ENCODE measurements at places on chromosomes 12 and 14. TPM values are rescaled to one million over a fixed set of nuclear protein-coding genes. Genes with fewer than 3 reads are reported as not detected.

DNA sequence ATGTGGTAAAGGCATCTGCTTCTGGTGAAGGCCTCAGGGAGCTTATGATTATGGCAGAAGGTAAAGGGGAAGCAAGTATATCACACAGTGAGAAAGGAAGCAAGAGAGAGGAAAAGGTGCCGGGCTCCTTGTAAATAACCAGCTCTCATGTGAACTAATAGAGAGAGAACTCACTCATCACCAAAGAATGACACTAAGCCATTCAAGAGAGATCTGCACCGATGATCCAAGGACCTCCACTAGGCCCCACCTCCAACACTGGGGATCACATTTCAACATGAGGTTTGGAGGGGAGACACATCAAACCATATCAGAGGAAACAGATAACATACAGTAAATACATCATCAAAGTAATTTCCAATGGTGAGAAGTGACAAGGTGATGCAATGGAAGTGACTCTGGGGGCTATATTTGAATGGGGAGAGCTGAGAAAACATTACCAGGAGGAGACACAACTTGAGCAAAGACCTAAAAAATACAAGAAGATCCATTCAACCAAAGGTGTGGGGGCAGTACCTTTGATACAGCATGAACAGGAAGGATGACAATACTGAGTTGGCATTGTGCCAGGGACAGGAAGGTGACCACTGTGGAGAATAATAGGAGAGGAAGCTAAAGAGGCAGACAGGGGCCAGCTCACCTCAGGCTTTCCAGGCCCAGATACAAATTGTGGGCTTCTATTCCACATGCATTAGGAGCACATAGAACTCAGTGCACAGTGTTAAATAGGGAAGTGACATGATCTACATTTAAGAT, 134.4 kb upstream of the GRIP1 start:
- no peak overlapping the region for H3K4me3 ChIP-seq
- no peak overlapping the region for H3K27ac ChIP-seq
- no peaks in the 10 kb centered on the region for H3K36me3 ChIP-seq
- no peak for DNase-seq
- no peaks in the 10 kb centered on the region for H3K4me1 ChIP-seq

GRCh38 chr14:72464226-72464625, 429.7 kb downstream of the DPF3 start:
- no peak overlapping the region for H3K4me3 ChIP-seq
- no peaks in the 10 kb centered on the region for H3K27me3 ChIP-seq
- no peak for DNase-seq
- H3K4me1 ChIP-seq, result no peaks in the 10 kb centered on the region
- H3K36me3 ChIP-seq, result no peaks in the 10 kb centered on the region
- no peak overlapping the region for H3K27ac ChIP-seq

- no peak for DNase-seq
- no peaks in the 10 kb centered on the region for H3K27me3 ChIP-seq
- H3K4me3 ChIP-seq, result no peak overlapping the region
- H3K36me3 ChIP-seq, result no peaks in the 10 kb centered on the region
- no peak overlapping the region for H3K27ac ChIP-seq
These were observed 7.9 kb upstream of the PLEKHG6 start for GRCh38 chr12:6302621-6303020.

DNA sequence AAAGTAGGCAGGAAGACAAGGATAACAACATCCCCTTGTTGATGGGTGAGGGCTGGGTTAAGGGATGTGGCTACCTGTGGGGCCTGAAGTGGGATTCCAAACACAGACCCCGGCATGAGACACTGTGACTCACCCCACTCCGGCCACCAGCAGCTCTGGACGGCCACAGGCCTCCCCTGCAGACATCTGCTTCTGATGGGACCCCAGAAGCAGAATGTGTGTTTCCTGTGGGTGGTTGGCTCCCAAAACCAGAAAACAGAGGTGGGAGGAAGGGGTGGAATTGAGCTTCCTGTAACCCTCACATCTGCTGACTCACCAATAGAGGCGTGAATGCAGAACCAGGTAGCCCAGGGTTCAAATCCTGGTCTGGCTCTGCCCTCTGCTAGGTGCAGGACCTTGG, 216.6 kb upstream of the PWP1 start:
- DNase-seq, result no peak
- H3K4me3 ChIP-seq, result no peak overlapping the region
- H3K27me3 ChIP-seq, result no peaks in the 10 kb centered on the region
- H3K27ac ChIP-seq, result no peak overlapping the region
- H3K36me3 ChIP-seq, result no peaks in the 10 kb centered on the region

Gene ADAMTS20
- total RNA-seq, result not detected

Gene RNASE7
- not detected for total RNA-seq

DNA sequence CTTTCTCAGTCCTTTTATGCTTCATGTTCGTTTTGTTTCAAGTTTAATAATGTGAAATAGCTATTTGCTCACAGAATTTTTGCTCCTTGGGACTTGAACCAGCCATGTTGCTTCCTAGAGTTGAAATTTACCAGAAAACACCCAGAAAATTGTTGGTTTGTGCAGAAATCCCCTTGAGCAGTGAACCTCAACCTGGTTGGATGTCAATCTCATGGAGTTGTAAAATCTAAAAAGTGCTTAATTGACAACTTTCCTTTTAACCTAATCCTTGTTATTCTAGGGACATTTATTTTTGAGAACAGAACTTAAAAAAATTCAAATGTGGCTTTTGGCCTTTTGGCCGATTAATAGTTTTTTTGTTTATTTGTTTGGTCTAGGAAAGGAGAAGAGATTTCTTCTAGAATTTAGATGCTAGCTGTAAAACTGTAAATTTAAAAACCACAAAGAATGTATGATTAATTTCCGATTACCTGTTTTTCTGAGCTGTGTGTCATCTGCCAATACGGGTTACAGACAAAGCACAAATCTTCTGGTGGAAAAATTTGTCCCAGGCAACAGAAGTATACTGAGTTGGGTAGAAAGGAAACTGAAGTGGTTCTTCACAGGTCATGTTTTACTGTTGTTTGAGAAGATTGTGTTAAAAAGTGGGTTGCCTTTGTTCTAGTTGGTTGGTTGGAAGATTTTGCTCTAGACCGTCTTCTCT, 154.4 kb downstream of the FUT8 start:
- peaks cover 3% of the 10 kb centered on the region for H3K36me3 ChIP-seq
- peak overlapping the region; percentile 70 for H3K27ac ChIP-seq
- H3K27me3 ChIP-seq, result no peaks in the 10 kb centered on the region
- H3K4me1 ChIP-seq, result 0 out of 2 replicates have a peak, but pooled peaks cover 6% of the 10 kb centered on the region
- DNase-seq, result peak; percentile 33
- peak overlapping the region; percentile 23 for H3K4me3 ChIP-seq

Gene ZNF641
- 8.1 TPM for total RNA-seq

GRCh38 chr14:92607702-92608429, 94.3 kb downstream of the RIN3 start:
- H3K27me3 ChIP-seq, result no peaks in the 10 kb centered on the region
- no peaks in the 10 kb centered on the region for H3K36me3 ChIP-seq
- DNase-seq, result no peak
- no peak overlapping the region for H3K27ac ChIP-seq

GRCh38 chr12:131106349-131106941, 152.7 kb downstream of the ADGRD1 start:
- H3K4me3 ChIP-seq, result no peak overlapping the region
- no peaks in the 10 kb centered on the region for H3K36me3 ChIP-seq
- H3K27me3 ChIP-seq, result no peaks in the 10 kb centered on the region
- DNase-seq, result no peak
- no peak overlapping the region for H3K27ac ChIP-seq

Gene NANOG
- 0.51 TPM for total RNA-seq

- DNase-seq, result no peak
- H3K27me3 ChIP-seq, result no peaks in the 10 kb centered on the region
- no peak overlapping the region for H3K27ac ChIP-seq
- no peaks in the 10 kb centered on the region for H3K36me3 ChIP-seq
- no peaks in the 10 kb centered on the region for H3K4me1 ChIP-seq
These were observed 79.9 kb upstream of the CD163 start for GRCh38 chr12:7583471-7583870.

Gene CLEC1B
- total RNA-seq, result not detected

Measured in GM12878 (cell line).